CD4-positive, alpha-beta T cell treated with Interleukin-6 at 100 ng/mL for 8 hours (primary cell): ENCODE measurements at places on chromosomes 1 and 21.

- no peak for DNase-seq
Measured at GRCh38 chr1:3074297-3074741, 5.3 kb downstream of the PRDM16 start.

- no peak for DNase-seq
Measured at GRCh38 chr1:156390469-156391365, 21.7 kb downstream of the RHBG start.

- DNase-seq, result no peak
Measured at GRCh38 chr1:240351690-240352089, 260.0 kb downstream of the FMN2 start.

GRCh38 chr1:229147072-229147471, 123.8 kb upstream of the RAB4A start:
- DNase-seq, result no peak

GRCh38 chr1:29824511-29825273, 588.4 kb downstream of the PTPRU start:
- DNase-seq, result no peak

GRCh38 chr21:37374027-37374426, 7.5 kb downstream of the DYRK1A start:
- DNase-seq, result no peak

GRCh38 chr21:35624901-35625300, 435.4 kb downstream of the SETD4 start:
- no peak for DNase-seq

DNA sequence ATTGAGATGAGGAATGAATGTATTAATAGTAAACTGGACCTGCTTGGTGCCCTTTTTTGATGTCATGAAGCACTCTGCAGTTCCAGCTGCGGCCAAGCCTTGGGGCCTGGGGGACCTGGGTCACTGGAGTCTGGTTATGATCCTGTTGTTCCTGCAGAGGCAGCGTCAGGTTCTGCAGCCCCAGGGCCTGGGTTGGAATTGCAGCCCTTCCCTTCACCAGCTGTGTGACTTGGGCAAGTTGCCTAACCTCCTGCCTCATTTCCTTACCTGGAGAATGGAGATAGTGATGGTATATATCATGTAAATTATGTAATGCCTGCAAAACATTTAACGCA, 9.1 kb upstream of the ATP5PO start:
- DNase-seq, result no peak

DNA sequence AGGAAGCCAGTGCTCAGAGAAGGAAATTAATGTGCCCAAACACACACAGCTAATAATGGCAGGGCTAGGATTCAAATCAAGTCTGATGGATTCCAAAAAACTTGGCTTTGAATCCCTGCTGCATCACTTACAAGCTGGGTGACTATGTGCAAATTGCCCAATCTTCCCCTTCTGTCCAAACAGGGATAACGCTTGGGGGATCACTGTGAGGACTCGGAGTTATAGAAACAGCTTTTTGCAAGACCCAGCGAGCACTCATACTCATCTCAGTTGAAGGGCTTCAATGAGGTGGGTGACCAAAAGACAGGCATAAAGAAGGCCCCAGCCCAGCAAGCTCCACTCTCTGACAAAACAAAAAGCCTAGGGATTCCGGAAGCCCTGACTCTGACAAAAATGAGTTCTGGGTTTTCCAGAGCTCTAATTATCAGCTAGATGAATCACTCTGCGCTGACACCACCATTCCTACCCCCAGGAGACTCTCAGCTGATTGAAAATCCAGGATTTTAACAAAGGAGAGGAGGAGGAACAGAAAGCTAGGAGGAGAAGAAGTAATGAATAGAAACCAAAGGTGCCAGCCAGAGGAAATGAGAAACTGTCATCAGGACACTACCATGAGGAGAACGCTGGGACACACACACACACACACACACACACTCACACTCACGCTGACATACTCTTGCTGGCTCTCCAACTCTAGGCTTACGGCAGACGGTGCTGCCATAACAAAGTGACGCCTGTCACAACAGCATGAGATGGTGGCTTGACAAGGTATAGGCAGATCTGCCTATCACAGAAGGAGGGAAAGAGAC, 1.6 kb upstream of the STK40 start:
- no peak for DNase-seq

DNA sequence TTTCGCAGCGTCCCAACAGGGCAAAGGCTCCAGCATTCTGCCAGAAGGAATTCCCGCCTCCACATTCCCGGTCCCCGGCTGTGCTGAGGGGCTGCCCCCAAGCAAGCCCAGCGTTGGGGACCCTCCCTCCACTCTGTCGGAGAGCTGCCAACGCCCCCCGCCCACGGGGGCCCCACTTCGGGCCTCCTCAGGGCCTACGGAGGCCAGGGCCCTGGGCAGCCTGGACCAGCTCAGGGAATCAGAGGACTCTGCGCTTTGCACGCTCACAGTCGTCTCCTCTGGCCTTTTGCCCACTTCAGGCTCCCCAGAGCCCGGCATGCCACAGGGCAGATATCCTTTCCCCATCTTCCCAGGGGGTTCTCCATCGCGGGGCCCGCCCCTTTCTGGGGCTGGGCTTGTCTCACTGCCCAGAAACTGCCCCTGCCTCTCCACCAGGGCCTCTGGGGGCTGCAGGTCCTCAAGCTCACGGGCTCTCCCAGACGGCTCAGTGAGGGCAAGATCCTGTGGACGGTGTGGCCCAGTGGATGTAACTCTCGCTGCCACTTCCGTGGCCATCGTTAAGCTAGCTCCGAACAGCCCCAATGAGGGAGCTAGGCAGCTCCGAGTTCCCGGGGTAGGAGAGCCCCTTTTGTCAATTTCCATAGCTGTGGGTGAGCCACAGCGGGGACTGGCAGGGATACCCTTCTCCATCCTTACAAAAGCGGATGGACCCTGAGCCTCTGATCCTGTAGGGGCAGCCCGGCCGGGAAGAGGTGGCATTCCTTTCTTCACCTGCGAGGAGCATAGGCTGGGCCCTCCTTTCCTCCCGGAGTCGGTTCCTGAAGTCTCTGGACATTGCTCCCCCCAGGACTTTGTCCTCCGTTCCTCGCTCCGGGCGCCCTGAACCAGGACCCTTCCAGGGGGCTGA, 2.8 kb downstream of the ITPKB start:
- no peak for DNase-seq

GRCh38 chr1:224743608-224744164, 127.6 kb downstream of the CNIH3 start:
- DNase-seq, result no peak

DNA sequence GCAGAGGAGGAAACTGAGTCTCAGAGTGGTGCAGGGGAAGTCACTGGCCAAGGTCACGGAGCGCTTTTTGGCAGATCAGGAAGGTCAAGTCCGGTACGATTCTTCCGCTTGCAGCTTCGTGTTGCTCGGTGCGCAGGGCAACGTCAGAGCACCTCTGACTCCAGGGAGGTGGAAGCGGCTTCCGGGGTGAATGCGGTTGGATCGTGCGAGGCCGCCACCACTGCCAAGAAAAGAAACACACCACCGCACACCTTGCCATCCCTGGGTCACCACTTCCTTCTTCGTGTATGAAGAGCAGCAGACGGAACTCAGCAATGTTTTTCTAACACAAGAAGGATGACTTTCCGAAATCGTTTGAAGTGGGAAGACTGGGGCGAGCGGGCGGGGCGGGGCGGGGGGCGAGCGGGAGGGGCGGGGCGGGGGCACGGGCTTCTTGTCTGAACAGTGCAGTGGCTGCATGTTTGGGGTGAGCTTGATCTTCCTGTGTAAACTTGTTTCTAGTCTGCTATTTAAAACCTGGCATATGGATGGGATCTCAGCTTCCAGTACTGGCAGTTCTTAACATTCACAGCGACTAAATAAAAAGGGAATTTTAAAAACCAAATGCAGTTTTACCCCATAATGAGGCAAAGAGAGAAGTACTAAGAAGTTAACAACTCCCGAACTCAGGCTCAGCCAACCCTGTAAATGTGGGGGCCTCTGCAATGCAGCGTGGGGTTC, 300.0 kb downstream of the RRAGC start:
- DNase-seq, result peak; percentile 89

- no peak for DNase-seq
Measured at GRCh38 chr1:225977937-225978748, 21.0 kb downstream of the SDE2 start.

DNA sequence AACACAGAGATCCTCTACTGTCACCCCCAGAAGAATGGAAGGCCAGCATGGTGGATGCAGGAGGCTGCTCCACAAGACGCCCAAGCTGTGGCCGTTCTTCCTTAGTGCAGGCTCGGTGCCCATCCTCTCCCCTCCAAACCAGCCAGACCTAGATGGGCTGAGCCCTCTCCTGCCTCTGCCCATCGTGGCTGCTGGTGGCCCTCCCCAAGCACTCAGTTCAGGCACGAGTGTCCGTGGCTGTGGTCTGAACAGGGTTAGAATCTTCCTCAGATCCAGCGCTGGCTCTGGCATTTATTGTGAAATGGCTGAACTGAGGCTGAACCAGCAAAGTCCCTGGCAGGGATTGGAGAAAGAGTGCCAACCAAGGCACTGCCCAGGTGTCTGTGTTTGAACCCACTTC, 59.5 kb downstream of the TRIM11 start:
- DNase-seq, result no peak

GRCh38 chr1:225410036-225410435, 17.8 kb downstream of the LBR start:
- DNase-seq, result no peak

- no peak for DNase-seq
Measured at GRCh38 chr1:3333903-3334302, 120.6 kb upstream of the ARHGEF16 start.

- DNase-seq, result no peak
Measured at GRCh38 chr1:215911406-215911968, 344.4 kb downstream of the KCTD3 start.

DNA sequence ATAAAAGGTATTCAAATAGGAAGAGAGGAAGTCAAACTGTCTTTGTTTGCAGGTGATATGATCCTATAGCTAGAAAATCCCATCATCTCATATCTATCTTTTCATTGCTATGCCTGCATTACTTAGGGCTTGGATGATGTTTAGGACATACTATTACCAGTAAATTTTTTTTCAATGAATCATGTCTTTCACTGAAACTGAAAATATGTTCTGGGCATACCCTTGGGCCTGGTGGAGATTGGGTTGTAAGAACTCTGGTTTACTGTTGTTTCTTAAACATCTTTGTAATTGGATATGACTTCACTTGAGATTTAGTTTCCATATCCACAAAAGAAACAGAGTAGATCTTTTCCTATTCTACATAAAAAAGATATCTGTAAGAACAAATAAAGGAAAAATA, 502.2 kb upstream of the PRMT6 start:
- DNase-seq, result no peak

- DNase-seq, result no peak
Measured at GRCh38 chr21:20882462-20883407, 115.5 kb upstream of the NCAM2 start.

- DNase-seq, result no peak
Measured at GRCh38 chr1:13556224-13556764, 27.3 kb upstream of the PDPN start.

DNA sequence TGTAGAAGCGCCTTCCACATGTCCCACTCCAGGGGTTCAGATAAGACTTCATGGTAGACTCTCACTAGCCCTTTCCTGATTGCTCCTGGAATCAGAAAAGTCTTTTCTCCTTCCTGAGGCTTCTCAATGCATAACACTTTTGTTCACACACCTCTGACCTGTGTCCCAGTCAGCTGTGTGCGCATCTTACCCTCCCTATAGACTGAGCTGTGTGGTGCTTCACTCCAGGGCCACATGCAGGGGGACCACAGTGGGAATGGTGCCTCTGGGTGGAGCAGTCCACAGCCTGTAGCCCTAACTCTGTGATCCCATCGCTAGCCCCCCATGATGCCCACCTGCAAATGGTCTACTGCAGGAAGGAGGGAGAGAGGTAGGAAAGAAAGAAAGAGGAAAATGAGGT, 84.0 kb upstream of the TLR5 start:
- no peak for DNase-seq

DNA sequence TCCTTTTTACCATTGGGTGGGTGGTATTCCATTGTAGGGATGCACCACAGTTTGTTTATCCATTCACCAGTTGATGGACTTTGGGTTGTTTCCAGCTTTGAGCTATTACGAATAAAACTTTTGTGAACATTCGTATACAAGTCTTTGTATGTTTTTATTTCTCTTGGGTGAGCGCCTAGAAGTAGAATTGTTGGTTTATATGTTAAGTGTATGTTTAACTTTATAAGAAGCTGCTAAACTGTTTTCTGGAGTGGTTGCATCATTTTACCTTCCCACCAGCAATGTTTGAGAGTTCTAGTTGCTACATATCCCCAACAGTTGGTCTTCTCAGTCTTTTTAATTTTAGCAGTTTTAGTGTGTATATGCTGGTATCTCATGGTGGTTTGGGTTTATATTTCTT, 132.5 kb downstream of the PEX14 start:
- DNase-seq, result no peak

- no peak for DNase-seq
Measured at GRCh38 chr1:228242409-228242808, 34.6 kb downstream of the OBSCN start.

DNA sequence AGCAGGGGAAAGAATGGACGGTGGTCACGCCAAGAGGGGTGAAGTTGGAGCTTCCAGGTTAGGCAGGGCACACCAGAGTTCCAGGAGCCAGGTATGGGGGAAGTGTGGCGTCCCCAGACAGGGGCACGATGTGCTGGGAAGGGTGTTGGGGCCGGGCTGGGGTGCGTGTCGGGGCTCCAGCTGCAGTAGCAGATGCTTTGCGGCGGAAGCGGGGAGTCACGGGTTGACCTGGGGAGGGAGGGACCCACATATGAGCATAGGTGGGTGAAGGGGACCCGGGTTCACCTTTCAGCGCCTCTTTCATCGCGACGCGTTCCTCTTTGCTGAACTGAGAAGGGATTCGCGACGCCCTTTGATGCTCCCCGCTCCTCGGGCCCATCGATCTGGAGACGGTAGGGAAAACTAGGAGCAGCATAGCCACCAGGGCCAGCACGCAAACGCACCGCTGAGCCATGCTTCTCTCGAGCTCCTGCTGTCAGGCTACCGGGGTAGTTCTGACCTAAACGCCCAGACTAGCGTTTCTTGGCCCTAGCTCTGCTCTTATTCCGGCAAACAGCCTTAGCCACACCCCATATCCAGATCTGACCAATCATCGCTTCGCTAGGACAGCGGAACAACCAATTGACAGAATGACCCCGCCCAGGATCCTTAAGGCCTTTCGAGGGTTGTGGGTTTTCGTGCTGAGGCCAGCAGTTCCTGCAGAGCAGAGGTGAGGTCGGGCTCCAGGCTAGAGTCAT, at the start of gene PM20D1:
Gene PM20D1 (minus strand): TSS at position 514 of the 737 bp plus-strand sequence. CDS start 60 bp downstream, at position 454.
- DNase-seq, result peak; percentile 87

DNA sequence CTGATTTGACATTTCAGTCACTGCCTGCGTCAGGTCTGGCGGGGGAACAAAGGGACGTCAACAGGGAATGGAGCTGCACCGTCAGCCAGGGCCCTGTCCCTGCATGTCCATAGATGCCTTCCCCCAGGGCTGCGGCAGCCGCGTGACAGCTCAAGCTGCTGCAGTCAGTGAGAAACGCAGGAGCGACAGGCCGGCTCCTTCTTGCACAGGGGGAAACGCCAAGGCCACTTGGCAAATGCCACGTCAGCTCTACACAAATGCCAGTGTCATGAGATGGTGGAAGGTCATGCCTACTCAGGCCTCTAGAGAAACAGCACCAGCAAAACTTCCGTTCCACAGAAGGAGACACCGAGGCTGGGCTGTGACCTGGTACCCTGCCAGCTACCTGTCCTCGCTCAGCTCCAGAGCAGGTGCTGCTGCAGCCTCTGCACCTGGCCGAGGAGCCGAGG, 37.7 kb downstream of the SYF2 start:
- no peak for DNase-seq

GRCh38 chr21:35274090-35274489, 225.0 kb upstream of the RUNX1 start:
- DNase-seq, result no peak

GRCh38 chr21:31908106-31909031, 35.5 kb downstream of the HUNK start:
- no peak for DNase-seq
